GM10248 (cell line): ENCODE measurements at places on chromosomes 7 and 10.

DNA sequence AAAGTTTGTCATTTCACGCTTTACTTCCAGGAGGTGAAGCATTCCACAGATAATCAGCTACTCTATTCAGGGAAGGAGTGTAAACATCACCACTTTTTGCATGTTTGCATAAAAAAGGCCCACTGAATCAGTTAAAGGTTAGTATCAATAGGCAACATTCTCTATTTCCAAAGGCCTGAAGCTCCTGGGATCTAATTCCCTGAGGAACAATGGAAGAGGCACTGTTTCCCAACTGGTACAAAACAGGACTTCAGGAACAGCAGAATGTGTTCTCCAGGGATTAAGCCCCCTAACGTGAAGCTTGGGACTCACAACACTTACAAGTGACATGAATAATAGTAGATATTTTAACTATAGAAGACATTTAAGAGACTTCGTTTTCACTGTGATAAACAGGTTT, 6.1 kb downstream of the LRRN3 start:
- no peak for DNase-seq

DNA sequence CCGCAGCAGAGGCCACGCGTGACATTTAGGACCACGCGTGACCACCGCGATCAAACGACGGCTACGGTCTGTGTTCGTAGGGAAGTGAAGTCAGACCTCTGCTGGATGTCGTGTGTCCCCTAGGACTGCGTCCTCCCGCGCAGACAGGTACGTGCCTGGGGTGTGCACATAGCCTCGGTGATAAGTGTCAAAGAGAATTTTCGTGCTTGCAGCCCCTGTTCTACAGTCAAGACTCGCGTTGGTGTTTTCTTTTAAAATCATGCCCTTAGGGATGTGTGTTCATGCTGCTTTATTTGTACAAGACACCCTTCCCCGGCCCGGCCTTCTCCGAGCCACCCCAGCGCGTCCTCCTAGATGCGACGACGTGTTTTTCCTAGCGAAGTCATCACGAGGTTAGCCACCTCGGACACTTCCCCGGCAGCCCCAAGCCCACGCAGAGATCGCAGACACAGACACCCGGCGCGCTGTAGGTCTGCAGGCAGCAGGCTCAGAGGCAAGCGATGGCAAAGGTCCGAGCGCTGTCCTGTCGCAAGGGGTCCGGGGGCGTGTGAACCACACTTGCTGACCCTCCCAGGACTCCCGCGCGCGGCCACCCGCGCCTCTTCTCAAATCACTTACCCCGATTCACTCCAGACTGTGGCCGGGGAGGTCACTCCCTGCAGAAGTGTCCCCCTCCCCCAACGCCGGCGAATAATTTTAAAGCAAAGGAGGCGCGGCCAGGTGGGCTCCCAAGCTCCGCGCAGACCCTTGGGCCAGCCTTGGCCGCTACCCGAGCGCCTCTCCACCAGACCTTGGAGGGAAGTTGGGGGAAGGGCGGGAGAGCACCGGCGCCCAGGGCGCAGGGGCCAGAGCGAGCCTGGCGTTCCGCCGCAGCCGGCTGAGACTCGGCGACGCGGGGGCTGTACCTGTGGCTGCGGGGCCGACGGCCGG, 552 bp downstream of the MKX start:
- peak; percentile 17 for DNase-seq

GRCh38 chr7:122468945-122469344, 164.4 kb upstream of the FEZF1 start:
- no peak for DNase-seq

- no peak for DNase-seq
Measured at GRCh38 chr7:130446259-130446658, 5.4 kb upstream of the CEP41 start.

GRCh38 chr10:74306227-74306982, 155.4 kb downstream of the ADK start:
- DNase-seq, result no peak
